CD14-positive monocyte (primary cell): ENCODE measurements at places on chromosomes 7 and 10. TPM values are rescaled to one million over a fixed set of nuclear protein-coding genes. Genes with fewer than 3 reads are reported as not detected.

C10orf67 gene
- polyA plus RNA-seq: not detected

DNA sequence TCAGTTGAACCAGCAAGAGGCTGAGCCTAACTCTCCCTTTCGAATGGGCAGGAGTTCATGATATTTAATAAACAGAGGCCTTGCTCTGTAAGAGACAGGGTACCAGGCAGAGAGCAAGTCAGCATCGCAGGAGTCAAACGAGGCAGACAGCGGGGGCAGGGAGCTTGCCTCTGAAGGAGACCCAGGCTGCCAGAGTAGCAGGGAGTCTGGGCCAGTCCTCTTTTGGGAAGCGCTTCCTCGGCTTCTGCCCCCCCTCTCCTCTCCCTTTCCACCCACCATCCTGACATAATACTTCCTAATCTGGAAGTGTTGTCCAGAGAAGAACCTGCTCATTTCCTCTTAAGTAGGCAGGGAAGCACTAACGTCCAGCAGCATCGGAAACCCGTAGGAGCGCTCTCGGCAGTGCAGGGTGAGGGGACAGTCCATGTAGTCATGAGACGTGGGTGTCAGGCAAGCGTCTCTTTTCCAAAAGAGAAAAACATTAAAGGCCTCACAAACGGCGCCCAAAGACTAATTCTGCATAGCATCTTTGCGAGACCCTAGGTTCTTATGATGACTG is 171.1 kb downstream of the EGFR start:
- no peaks in the 10 kb centered on the region for H3K4me1 ChIP-seq
- H3K4me3 ChIP-seq: no peak overlapping the region
- no peaks in the 10 kb centered on the region for H3K36me3 ChIP-seq
- no peaks in the 10 kb centered on the region for H3K27me3 ChIP-seq
- DNase-seq: no peak

DNA sequence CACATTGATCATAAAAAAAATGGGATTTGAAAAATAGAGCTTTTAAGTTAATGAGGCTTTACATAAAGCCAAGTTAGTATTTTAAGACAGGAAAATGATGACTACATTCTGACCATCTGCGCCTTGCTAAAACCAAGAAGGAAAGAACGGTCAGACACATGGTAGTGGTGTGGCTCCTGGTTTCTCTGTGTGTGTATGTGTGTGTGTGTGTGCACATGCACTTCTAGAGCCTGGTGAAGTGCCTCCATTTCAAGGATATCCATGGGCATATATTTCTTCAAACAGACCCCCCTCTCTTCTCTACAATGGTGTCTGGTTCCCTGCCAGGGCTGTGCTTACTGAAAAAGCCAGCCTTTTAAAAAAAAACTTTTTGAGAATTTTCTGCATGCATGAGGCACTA is 80.9 kb downstream of the FRMPD2 start:
- H3K4me1 ChIP-seq: no peaks in the 10 kb centered on the region
- no peak overlapping the region for H3K4me3 ChIP-seq
- no peak overlapping the region for H3K27ac ChIP-seq
- H3K36me3 ChIP-seq: no peaks in the 10 kb centered on the region
- no peaks in the 10 kb centered on the region for H3K27me3 ChIP-seq

DNA sequence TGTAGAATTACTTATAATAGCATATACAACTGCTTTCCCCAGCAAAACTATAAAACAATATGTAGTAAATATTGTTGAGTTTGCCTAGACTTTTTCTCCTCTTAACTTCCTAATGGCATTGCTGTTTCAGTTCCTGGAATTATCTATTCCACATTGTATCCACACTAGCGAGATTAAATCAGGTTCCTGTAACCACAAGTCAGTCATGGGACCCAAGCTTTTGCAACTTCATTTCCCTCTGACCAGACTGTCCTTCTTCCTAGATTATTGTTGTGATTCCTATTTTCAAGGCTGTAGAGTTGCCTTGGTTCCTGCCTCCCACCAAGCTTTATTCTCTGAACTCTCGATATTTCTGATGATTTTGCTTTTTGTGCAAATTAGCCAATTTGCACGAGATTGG is 173.3 kb upstream of the ZNF804B start:
- H3K27me3 ChIP-seq: no peaks in the 10 kb centered on the region
- no peak for DNase-seq
- H3K36me3 ChIP-seq: no peaks in the 10 kb centered on the region
- H3K4me3 ChIP-seq: no peak overlapping the region
- no peak overlapping the region for H3K27ac ChIP-seq

DNA sequence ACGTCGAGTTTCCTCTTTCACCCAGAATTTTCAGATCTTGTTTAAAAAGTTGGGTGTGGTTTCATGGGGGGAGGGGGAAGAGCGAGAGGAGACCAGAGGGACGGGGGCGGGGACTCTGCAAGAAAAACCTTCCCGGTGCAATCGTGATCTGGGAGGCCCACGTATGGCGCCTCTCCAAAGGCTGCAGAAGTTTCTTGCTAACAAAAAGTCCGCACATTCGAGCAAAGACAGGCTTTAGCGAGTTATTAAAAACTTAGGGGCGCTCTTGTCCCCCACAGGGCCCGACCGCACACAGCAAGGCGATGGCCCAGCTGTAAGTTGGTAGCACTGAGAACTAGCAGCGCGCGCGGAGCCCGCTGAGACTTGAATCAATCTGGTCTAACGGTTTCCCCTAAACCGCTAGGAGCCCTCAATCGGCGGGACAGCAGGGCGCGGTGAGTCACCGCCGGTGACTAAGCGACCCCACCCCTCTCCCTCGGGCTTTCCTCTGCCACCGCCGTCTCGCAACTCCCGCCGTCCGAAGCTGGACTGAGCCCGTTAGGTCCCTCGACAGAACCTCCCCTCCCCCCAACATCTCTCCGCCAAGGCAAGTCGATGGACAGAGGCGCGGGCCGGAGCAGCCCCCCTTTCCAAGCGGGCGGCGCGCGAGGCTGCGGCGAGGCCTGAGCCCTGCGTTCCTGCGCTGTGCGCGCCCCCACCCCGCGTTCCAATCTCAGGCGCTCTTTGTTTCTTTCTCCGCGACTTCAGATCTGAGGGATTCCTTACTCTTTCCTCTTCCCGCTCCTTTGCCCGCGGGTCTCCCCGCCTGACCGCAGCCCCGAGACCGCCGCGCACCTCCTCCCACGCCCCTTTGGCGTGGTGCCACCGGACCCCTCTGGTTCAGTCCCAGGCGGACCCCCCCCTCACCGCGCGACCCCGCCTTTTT is at the start of gene VIM:
TSS of gene VIM (plus strand) at position 151 of the 925 bp plus-strand sequence. CDS start 1,182 bp downstream, outside the sequence.
- peak within 1 kb of the TSS; percentile 100 for H3K4me3 ChIP-seq
- H3K27me3 ChIP-seq: no peaks in the 10 kb centered on the region
- peaks cover 26% of the 10 kb centered on the region for H3K36me3 ChIP-seq
- H3K4me1 ChIP-seq: peaks cover 40% of the 10 kb centered on the region

- H3K36me3 ChIP-seq: no peaks in the 10 kb centered on the region
- DNase-seq: no peak
- no peak overlapping the region for H3K4me3 ChIP-seq
Observed at GRCh38 chr7:150982351-150982750, 4.2 kb upstream of the KCNH2 start.

DNA sequence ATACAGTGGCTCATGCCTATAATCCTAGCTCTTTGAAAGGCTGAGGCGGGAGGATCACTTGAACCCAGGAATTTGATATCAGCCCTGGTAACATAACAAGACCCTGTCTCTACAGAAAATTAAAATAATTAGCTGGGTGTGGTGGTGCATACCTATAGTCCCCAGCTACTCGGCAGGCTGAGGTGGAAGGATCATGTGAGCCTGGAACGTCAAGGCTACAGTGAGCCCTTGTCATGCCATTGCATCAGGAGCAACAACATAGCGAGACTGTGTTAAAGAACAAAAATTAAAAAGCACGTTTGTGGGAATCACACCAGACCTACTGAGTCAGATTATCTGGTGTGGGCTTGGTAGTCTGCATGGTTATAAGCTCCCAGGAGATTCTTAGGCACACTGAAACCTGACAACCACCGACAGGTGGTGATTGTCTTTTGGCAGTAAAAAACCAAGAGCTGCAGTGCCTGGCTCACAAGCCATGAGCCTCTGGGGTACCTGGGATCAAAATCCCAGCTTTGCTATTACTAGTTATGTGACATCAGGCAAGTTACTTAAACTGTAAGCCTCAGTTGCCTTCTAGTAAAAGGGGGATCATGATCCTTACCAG is 146.9 kb downstream of the SND1 start:
- no peak overlapping the region for H3K27ac ChIP-seq
- DNase-seq: no peak
- H3K4me1 ChIP-seq: peaks cover 20% of the 10 kb centered on the region
- no peaks in the 10 kb centered on the region for H3K27me3 ChIP-seq
